ENCODE measurements at places on chromosomes 5 and 9.

- no peak for DNase-seq
Measured at GRCh38 chr5:4700069-4700468, 440.1 kb upstream of the ADAMTS16 start.

DNA sequence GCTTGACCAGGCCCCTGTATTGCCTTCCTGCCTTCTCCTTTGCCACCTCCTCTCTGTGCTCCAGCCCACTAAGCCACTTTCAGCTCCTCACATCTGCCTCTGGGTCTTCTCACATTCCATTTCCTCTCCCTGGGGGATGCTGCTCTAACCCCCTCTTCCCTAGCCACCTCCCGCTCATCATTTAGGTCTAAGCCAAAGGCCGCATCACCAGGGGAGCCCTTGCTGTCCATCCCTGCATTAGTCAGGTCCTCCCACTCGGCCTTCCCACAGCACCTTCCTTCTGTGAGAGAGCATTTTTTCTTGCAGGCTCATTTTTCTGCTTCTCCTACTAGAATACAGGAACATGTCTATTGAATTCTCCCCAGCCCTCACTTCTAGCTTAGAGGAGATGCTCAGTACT, 72.6 kb upstream of the GALNT10 start:
- no peak for DNase-seq

GRCh38 chr5:149429839-149430721, 51.0 kb upstream of the IL17B start:
- DNase-seq = no peak

DNA sequence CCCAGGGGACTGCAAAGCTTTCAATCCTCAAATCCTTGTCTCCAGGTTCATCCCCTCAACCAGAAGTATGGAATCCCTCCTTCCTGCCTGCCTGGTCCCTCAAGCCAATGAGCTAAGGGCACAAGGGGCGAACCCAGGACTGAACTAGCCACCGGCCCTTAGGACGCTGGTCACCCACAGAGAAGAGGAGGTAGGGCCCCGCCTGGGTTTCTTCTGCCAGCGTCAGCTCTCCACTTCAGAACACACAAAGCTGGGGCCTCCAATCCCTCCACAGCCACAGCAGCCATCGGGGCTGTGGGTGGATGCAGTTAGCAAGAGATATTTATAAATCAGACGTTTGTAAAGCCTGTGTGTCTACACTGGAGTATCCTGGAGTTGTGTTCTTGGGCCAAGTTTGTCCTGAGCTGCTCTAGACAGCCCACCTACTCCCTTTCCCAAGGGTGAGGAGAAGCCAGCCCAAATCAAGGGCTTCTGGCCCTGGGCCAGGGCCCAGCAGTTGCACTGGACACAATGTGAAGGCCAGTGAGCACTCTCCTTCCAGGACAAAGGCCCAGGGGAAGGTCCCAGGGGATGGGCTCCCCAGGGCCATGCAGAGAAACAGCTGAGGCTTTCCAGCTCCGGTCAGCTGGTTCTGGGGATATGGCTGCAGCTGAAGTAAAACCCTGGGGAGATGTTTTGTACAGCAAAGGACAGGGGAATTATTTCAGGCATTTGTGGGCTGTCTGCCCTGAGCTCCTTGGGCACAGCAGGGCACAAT, 18.9 kb downstream of the AMBP start:
- DNase-seq = no peak

DNA sequence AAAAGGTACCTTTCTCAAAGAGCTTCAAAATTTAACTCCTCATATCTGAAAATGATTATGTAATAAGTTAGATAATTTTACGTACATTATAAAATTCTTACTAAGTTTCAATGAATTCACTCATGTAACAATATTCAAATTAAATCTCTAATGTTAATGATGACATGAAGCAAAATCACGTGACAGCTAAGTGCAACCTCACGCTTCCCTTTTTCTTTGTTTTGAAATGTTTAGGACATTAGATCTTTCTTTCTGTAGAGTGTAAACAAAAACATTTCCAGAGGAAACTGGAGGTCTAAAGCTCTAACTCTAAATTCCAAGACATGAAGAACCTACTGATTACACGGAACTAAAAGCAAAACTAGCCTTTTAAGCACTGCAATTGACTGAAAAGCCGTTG, 227.3 kb upstream of the TBCA start:
- DNase-seq = no peak

DNA sequence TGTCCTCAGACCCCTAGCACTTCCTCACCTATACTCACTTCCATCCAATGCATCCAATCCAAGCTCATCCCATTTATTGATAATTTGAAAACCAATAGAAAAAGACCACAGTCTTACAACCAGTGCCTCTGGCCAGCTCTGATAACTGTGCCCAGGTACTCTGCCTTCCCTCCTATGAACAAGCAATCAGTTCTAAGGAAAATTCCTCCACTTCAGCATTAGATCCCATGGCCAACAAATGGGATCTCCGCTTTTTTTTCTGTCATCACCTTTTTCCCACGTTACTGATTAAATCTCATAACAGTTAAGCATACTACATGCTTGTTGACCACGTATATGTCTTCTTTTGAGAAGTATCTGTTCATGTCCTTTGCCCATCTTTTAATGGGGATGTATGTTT, 41.7 kb upstream of the GLIS3 start:
- no peak for DNase-seq

DNA sequence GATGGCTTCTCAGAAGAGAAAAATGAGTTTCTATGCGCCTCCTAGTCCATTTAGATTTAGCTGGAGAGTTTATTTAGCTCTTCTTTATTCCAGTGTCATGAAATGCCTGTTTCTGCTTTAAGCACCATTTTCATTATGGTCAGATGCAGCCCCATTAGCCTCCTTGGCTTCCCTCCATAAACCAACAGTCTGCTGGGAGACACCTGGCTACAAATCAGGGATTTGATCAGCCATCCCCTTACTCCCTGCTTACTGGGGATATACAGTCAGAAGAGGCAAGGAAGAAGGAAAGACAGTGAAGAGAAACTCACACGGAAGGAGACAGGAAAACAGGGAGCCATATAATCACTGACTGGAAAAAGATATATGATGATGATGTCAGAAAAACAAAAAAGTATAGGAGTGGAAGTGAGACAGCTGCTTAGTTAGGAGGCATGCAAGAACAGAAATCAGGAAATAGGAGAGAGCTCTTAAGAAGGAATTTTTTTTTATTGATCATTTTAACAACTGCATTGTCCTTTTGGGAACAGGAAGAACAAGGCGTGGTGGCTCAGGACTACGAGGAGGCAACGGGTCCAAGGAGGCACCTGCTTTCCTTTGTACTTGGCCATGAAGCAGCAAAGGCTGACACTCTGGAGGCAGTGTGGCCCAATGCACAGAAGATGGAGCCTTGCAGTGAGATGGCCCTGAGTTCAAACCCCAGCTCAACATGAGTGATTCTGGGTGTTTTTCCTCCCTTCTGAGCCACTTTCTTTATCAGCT, 56.1 kb downstream of the MED27 start:
- no peak for DNase-seq

DNA sequence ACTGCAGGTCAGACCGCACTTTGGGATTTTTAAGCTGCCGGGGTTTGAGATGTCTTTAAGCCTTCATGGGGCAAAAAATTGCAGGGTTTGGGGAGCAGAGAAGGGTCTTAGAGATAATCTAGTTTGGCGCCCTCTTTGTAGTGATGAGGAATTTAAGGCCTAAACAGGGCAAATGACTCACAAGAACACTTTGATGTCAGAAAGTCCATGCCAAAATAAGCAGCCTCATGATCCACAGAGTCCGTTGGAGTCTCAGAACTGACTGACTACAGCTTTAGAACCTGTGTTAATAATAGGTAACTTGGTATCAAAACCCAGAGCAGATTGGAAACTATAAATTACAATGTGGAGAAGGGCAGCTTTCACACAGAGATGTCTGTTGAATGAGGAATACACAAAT, 35.9 kb upstream of the PTGS1 start:
- DNase-seq = no peak

DNA sequence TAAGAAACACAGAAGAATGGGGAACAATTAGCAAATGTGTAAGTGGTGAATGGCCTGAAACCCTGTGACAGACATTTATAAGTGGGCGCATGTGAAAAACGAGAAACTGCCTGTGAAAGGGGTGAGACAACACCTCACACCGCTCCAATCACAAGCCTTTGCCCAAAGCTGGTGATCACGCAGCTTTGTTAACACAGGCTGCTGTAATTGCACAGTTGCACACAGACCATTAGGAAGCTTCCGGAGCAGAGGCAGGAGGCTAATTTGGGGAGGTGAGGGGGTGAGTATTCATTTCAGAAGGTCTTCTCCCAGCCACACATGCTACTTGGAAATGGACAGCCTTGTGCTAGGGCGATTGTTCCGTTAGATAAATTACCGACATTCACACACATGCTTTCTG, 294.0 kb downstream of the MED10 start:
- DNase-seq = no peak

GRCh38 chr9:5608298-5609225, 20.3 kb upstream of the RIC1 start:
- DNase-seq = no peak

GRCh38 chr9:11551106-11551505, 938.3 kb upstream of the PTPRD start:
- DNase-seq = no peak

DNA sequence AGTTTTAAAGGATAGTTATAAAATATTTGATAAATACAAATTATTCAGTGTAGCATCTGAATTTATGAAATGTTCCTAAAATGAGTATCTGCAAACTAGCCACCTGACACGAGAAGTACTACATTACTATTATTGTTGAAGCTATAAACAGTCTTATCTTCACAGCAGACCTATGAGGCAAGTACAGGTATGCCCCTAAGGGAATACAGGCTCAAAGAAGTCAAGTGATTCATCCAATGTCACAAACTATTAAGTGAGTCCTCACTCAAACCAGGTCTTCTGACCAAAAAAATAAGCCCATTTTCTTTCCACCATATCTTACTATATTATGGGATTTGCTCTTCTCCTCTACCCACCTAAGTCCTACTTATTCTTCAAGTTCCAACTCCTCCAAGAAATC, 28.7 kb downstream of the STRBP start:
- no peak for DNase-seq

- DNase-seq = no peak
Measured at GRCh38 chr5:91118796-91119195, 264.3 kb downstream of the ARRDC3 start.

DNA sequence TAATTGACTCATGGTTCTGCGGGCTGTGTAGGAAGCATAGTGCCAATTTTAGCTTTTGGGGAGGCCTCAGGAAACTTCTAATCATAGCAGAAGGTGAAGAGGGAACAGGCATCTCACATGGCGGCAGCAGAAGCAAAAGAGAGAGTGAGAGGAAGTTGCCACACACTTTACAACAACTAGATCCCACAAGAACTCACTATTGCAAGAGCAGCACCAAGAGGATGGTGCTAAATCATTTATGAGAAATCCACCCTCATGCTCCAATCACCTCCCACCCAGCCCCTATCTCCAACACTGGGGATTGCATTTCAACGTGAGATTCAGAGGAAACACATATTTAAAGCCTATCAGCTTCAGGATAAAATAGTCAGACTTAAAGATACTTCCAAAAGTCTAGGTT, 36.1 kb upstream of the LPAR1 start:
- no peak for DNase-seq

DNA sequence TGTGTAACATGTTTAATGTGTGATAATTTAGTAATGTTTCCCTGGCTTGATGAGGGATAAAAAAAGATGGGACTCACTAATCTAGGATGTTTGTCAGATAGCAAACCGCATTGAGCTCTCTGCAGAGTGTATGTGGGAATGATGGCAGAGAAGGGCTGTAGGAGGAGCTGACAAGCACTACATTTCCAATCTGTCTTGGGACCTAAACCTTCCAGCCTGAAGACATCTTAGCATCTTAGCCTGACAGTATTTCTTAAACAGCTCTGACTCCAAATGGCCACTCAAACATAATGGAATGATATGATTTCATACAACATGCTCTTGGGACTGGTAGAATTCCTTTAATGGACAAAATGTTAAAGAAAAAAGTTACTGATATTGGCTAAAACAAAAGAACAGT, 116.7 kb downstream of the PPP2R2B start:
- DNase-seq = no peak

- no peak for DNase-seq
Measured at GRCh38 chr9:137955224-137955570, 77.6 kb downstream of the CACNA1B start.

DNA sequence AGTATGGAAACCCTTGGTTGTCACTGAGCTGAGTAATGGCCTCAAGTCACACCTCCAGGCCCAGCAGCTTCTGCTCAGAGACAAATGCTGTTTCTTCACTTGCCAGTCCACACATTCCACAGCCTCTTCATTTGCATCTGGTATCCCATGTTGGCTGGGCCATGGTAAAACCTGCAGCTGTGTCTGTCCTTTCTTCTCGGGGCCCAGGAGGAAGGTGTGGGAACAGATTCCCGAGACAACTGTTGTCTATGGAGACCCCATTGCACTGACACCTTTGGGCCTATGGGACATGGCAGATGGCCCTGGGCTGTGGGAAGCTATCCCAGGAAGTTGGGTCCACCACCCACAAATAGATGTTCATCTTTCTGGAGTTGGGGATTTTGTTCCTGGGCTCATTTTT, 85.1 kb downstream of the MACROH2A1 start:
- no peak for DNase-seq

DNA sequence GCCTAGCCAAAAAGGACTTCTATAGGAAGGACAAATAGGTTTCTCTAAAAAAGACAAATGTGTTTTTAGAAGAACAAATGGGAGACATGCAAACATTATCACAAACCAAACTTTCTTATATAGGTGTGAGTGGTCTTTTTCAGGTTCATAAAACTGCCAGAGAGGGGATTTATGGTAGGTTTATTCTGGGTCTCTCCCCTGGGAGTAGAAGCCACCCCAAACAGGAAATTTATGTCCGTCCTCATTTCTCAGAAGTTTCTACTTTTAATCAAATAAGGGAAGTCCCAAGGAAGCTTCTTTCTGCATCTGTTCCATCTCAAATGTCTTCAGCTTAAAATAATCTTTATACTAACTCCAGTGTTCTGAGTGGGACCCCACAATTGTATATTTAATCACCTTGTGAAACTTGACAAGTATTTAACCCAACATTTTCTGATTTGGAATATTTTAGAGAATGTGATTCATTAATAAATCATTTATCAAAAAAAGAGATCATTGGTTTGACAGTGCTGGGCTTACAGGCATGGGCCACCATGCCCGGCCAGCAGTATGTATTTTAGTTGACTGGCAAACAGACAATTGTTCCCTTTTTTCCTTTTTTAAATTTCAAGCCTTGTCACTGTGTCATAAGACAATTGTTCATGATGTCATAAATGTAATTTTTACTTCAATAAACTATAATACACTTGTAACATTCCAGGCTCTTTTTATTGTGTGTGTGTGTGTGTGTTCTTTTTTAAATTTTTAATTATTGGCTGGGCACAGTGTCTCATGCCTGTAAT, 44.6 kb upstream of the GLDC start:
- no peak for DNase-seq

DNA sequence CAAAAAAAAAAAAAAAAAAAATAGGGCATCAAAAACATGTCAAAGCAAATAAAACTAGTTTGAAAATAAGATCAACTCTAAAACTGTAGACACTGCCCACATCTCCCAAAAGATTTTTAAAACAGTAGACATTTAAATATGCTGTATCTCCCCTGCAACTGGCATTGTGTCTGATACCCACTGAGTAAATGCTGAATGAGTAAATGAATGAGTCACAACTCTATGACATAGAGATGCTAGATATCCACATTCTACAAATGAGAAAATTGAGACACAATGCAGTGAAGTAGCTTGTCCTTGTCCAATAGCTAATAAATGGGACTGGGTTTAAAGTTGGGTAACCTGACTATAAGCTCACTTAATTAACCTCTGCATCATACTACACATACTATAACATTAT, 14.1 kb upstream of the MAP1B start:
- no peak for DNase-seq

GRCh38 chr5:176878906-176879662, 20.1 kb downstream of the HK3 start:
- no peak for DNase-seq

Data from GM20000 (cell line).